HTR-8/SVneo (cell line): ENCODE measurements at places on chromosomes 6 and 20.
A peak's percentile ranks its signal among the peaks of the same experiment; 100 is the strongest.

GRCh38 chr6:37920667-37921066 lies 101.1 kb downstream of the ZFAND3 start:
- DNase-seq: no peak

DNA sequence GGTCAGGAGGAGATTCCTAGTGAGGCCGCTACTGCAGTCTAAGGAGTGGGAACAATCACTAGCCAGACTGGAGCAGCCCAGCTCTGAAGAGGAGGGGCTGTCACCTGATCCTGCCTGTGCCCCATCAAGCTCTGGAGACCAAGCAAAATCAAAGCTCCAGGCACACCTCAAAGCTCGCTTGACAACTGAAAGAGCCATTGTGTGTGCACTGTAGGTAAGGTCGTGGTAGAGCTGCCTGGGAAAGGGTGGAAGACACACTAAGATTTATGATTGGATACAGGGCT lies 58.2 kb downstream of the CSE1L start:
- no peak for DNase-seq

DNA sequence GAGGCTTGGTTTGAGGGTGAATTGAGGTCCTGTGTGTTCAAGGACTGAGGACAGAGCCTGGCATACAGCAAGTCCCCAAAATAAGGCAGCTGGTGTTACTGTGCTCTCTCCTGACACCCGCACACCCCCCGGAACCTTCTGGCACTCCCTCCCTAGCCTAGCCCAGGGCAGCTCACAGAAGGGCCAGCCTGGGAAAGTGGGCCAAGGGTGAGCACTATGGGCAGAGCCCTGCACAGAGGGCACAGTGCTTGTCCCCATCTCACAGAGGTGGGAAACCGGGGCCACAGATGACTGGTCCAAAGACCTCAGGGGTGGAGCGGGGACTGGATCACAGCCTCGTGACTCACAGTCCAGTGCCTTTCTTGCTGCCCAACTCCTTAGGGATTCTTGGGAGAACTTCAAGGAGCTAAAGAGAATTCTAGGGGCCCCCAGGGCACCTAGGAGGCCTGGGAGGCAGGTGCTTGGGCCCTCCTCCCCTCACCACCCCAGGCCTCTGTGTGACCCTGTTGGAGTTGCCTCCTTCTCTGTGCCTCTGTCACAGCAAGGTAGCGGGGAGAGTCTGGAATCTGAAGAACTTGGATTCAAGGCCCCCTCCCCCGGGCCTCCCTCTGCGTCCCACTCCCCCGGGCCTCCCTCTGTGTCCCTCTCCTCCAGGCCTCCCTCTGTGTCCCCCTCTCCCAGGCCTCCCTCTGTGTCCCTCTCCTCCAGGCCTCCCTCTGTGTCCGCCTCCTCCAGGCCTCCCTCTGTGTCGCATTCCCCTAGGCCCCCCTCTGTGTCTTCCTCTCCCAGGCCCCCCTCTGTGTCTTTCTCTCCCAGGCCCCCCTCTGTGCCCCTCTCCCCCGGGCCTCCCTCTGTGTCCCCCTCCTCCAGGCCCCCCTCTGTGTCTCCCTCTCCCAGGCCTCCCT lies 13.5 kb downstream of the DLGAP4 start:
- no peak for DNase-seq

- no peak for DNase-seq
Observed at GRCh38 chr6:103280417-103280816, 1579.3 kb downstream of the HACE1 start.

GRCh38 chr6:109186012-109186411 lies 90.7 kb downstream of the CEP57L1 start:
- no peak for DNase-seq

GRCh38 chr6:128932061-128932460 lies 49.1 kb downstream of the LAMA2 start:
- peak; percentile 7 for DNase-seq

DNA sequence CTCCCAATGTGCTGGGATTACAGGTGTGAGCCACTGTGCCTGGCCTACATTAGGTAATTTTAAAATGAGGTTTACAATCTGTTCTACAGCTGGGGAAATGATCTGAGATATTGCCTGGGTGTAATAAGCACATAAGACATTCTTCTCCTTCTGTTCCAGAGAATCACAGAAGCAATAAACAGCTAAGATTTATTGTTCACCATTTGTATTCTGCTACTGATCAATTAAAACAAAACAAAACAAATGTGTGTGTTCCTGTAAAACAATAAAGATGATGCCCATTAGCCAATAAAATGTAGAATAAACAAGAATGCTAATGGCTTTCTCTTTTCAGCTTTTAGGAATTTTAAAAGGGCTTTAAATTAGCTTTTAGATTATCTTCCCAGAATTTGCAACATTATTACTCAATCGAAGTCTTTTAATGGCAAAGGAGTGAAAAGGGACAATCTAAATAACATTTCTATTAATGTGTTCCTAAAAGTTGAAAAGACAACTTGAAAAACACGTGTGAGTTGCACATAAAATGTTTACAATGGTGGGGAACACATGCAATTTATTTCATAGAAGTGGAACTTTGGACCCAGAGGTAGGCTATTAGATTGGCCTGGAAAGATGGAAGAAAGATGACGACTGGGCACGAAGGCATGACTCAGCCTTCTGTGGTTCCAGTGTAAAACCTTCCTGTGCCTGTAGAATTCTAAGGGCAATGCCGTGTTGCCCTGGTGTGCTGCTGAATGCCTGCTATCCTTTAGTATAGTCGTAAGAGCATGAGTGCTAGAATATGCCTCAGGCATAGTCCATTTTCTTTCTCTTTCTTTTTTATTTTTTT lies 29.0 kb upstream of the DEK start:
- no peak for DNase-seq

- DNase-seq: no peak
Observed at GRCh38 chr20:18057101-18057993, at the start of gene OVOL2. Gene OVOL2 (minus strand): TSS chr20:18057916. CDS start chr20:18057634, 282 bp downstream.

- no peak for DNase-seq
Observed at GRCh38 chr6:89680551-89680950, 42.0 kb upstream of the LYRM2 start.

DNA sequence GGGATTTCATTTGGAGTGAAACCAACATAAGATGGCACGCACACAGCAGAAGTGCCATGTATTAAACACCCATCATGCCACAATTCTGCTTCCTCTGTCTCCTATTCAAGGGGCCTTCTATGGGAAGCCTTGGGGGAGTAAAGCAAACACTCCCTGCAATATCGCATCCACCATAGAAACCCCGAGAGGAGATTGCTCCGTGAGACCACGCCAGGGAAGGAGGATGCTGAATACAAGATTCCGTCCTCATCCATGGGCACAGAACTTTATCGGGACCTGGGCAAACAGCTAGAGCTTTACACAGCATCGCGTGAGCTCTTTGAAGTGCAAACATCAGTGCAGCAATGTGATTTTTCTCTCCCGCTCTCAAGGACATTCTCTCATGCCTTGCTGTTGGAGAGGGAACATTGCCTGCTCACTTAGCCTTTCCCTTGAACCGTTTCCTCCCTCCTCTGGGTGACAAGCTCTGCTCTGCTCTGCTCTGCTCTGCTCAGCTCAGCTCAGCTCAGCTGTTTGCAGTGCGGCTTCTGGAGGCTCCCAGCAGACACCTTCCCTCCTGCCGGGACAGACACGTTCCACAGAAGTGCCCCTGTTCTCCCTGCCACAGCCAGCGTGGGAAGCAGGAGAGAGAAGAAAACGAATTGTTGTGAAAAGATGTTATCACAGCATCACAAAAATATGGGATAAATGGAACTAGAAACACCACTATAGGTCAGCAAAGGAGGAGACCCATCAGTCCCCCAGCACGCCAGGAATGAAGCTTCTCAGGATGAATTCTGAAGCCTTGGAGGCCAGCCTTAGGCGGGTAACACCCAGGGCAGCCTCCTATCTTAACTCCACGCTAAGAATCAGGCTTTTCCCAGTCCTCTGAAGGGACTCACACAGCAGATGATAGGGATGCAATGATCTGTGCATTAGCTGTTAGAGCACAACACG lies 48.2 kb downstream of the RNASET2 start:
- DNase-seq: no peak

DNA sequence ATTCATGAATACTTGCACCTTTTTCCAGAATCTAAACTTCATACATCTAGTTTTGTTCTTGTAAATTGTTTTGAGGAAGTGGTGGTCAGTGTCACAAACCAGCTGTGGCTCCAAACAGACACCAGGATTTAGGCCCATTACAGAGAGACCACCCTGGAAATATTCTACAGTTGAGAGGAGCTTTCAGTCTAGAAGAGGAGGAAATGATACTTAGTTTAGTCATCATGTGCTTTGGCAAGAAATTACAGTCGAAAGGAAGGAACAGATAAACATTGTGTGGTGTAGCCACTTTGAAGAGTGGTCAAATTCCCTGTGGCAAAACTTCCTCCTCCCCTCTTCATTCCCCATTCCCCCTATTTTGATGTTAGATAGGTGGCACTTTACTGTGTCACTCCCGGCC lies 15.7 kb downstream of the DCBLD1 start:
- peak; percentile 41 for DNase-seq

DNA sequence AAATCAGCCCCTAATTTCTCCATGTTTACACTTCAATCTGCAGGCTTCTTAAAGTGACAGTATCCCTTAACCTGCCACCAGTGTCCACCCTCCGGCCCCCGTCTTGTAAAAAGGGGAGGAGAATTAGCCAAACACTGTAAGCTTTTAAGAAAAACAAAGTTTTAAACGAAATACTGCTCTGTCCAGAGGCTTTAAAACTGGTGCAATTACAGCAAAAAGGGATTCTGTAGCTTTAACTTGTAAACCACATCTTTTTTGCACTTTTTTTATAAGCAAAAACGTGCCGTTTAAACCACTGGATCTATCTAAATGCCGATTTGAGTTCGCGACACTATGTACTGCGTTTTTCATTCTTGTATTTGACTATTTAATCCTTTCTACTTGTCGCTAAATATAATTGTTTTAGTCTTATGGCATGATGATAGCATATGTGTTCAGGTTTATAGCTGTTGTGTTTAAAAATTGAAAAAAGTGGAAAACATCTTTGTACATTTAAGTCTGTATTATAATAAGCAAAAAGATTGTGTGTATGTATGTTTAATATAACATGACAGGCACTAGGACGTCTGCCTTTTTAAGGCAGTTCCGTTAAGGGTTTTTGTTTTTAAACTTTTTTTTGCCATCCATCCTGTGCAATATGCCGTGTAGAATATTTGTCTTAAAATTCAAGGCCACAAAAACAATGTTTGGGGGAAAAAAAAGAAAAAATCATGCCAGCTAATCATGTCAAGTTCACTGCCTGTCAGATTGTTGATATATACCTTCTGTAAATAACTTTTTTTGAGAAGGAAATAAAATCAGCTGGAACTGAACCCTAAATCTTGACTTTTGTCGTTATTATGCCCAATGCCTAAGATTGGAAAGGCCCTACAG lies 4.5 kb downstream of the SOX4 start:
- DNase-seq: no peak

GRCh38 chr6:56938649-56939191 lies 16.2 kb upstream of the BEND6 start:
- peak; percentile 83 for DNase-seq

GRCh38 chr6:77707603-77708002 lies 54.8 kb downstream of the MEI4 start:
- no peak for DNase-seq

DNA sequence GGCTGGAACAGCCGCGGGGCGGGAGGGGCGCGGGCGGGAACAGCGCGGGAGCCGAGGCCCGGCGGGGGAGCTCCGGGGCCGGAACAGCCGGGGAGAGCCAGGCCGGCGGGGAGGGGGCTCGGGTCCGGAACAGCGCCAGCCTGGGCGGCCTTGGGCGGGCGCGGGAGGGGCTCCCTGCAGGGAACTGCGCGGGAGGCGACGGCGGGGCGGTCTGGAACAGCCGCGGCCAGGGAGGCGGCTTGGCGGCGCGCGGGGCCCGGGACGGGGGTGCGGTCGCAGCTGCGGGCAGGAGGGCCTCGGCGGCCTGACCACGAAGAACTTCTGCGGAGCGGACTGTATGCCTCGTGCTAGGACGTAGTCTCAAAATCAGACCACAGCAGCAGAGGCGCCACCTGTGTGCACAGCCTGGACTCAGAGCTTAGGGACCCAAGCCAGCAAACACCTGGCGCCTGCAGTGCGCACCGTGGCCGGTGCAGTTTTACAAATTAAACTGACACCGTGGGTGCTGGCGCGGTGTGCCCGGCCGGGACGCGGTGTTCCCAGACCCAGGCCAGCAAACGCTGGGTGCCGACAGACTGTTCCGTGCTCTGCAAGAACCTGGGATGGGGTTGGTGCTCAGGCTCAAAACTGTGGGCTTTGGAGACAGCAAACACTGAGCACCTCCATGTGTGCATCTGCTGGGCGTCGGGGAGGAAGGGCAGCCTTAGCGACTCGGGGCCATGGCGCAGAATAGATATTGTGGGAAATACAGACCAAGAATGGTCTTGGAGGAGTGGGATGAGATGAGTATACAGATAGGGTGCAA lies 572 bp downstream of the ZNF341 start:
- DNase-seq: no peak

DNA sequence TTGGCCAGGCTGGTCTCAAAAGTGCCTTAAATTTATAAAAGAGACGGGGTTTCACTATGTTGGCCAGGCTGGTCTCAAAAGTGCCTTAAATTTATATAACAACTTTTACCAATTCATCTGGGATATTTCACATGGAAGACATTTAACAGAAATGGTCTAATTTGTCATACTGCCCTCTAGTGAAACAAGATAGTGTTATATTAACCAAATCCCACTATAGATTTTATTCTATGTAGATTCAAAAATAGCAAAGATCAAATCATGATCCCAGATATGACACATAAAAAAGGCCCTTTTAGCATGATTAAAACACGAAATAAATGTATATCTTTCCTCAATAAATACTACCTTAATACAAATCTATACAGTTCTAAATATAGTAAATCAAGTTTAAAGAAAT lies 102.8 kb upstream of the TFAP2D start:
- peak; percentile 3 for DNase-seq

DNA sequence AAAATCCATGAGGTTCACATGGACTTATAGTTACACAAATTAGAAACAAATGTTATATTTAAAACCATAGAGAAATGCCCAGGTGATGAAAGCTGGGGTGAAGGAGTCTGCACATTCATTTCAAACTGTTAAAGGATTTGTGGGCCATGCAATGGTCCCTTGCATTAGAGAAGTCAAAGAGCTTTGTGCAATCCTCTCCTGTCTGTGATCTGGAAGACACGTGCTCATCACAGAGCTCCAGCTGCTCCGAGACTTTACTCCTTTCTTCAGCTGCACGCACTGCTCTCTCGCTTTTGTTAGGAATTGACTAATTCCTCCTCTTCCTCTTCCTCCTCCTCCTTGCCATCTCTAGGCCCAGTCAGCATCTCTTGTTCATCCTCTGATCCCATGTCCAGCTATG lies 4.1 kb upstream of the AIF1 start:
- no peak for DNase-seq

DNA sequence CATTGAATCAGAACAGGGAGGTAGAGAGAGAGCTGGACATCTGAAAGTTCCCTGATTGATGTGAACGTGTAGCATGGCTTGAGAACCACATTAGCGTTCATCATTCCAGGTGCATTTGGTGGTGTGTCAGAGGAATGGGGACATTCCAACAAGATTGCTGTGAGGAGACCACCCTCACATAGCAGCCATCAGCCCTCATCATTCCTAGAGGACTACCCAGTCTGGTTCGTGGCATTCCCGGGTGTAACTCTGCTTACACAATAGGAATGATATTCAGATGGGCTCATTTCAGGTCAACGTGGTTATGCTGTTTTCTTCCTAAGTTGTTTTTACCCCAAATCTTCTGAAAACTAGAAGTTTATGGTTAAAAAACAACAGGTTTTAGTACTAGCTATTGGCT lies 62.2 kb upstream of the KLHL31 start:
- DNase-seq: peak; percentile 13

GRCh38 chr20:35226884-35227681 lies 593 bp downstream of the MMP24 start:
- DNase-seq: peak; percentile 64
